ENCODE measurements at places on chromosomes 3 and 15. TPM values are rescaled to one million over a fixed set of nuclear protein-coding genes. Genes with fewer than 3 reads are reported as not detected.

Gene STARD5
- total RNA-seq = 4.5 TPM

Gene REC114
- not detected for total RNA-seq

Gene KIF7
- 11.2 TPM for total RNA-seq

Gene CORO2B
- total RNA-seq = 15.9 TPM

Gene AHSG
- 1.5 TPM for total RNA-seq

Gene CHCHD6
- 31.5 TPM for total RNA-seq

Gene KLHL6
- 2.1 TPM for total RNA-seq

Gene MDFIC2
- total RNA-seq = not detected

Gene WNT5A
- 25.0 TPM for total RNA-seq

Gene NR1I2
- 0.69 TPM for total RNA-seq

Gene GPR176
- total RNA-seq = 28.3 TPM

Gene FETUB
- total RNA-seq = not detected
